ENCODE measurements at places on chromosomes 7 and 10.

DNA sequence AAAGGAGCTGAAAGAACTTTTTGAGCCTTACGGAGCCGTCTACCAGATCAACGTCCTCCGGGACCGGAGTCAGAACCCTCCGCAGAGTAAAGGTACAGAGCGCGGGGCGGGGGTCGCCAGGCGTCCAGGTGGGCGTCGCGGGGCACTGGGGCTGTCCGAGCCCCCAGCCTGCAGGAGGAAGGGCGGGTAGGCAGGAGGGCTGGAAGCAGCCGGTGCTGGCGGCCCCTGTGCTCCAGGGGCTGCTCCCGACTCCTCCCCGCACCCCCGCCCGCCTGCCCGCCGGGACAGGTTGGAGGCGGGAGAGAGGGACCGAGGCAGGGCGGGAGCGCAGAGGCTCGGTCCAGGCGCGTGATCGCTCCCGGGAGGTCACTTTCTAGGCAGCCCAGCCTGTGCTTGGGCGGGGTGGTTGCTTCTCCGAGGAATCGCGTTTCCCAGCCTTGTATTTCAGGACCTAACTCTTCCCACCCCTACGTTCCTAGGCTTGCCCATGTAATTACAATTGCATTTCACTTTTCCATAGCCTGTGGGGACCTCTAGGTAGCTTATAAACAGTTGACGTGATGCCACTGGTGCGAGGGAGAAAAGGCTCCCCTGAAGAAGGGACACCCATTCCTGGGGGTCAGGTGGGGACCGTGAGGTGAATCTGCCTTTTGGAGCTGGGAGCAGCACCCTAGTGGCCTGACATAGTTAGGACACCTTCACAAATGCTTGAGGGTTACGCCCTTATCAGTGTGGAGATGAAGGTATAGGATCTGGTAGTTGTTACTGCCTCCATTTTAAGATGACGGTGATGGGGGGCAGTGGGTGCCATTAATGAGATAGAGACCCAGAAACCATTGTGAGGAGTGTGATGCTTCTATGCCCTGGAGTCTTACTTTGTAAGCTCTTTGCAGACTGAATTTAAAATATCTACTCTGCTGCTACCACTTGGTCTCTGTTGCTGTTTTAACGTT is 148.2 kb downstream of the CELF2 start:
- DNase-seq: no peak

DNA sequence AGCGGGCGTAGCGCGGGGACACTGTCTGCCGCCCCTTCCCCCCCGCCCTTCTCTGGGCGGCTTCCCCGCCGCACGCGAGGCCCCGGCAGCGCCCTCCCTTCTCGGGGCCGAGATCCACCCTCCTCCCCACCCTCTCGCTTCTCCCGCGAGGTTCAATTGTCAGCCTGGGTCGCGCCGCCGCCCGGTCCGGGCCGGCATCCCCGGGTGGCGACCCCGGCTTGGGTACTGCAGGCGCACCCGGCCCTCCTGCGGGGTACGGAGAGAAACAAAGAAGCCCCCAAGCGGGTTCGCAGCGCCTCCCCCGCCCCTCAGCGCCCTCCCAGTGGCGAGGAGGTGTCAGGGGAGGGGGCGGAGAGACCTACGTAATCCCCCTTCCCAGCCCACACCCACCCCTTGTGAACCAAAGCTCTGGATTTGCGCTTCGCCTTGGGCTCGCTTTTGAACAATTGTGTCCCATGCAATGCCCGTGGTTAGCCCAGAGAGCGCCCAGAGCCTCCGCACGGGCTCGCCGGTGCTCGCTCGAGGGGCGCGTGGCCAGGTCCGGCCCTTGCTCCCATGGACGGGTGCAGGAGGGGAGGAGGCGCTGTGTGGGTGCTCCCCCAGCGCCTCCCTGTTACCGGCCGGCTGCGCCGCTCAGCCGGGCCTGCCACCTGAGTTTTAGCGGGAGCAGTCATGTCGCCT is 634 bp downstream of the HECW1 start:
- no peak for DNase-seq

DNA sequence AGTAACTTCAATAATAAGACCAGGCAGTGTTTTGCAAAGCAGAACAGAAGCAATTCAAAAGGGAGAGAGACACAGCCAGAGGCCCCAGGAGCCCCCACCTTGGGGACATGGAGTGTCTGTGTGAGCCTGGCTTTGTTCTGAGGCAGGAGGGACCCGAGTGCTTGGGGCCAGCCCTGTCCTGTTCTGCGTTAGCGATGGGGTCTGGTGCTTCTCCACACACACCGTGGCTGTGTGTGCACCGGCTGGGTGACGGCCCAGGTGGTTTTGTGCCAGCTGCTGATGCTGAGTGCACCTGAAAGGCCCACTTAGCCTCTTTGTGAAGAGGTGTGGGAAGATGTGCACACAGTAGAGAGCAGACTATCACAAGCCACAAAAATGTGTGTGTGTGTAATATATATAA is 468.9 kb downstream of the DNAJB6 start:
- DNase-seq: no peak

- DNase-seq: no peak
Observed at GRCh38 chr7:51316666-51317581, at the start of gene COBL. TSS of gene COBL (minus strand) at chr7:51316809. CDS start at chr7:51316633, 176 bp downstream.

- DNase-seq: no peak
Observed at GRCh38 chr10:55183993-55184392, 383.0 kb upstream of the PCDH15 start.

GRCh38 chr10:96222908-96223307 is 48.5 kb downstream of the BLNK start:
- DNase-seq: no peak

- DNase-seq: no peak
Observed at GRCh38 chr10:33284945-33285344, 49.5 kb downstream of the NRP1 start.

DNA sequence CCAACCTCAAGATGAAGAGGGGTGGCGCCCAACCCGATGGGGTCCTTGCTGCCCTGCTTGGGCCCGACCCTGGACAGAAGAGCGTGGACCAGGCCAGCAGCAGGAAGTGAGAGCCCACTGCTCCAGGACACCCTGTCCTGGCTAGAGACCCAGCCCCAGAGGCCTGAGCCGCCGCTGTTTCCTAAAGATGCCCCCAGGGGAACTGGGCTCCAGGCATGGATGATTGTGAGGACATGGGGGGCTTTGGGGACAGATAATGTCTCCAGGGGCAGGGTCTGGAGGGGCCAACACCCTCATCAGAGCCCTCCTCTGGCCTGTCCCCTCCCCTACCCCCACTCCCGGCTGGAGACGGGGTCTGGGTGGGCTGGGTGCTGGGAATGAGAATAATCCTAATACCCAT is 71.7 kb downstream of the MYL10 start:
- no peak for DNase-seq

GRCh38 chr10:30231071-30231652 is 117.9 kb downstream of the MTPAP start:
- no peak for DNase-seq

GRCh38 chr10:92207061-92207460 is 83.8 kb downstream of the CPEB3 start:
- no peak for DNase-seq

DNA sequence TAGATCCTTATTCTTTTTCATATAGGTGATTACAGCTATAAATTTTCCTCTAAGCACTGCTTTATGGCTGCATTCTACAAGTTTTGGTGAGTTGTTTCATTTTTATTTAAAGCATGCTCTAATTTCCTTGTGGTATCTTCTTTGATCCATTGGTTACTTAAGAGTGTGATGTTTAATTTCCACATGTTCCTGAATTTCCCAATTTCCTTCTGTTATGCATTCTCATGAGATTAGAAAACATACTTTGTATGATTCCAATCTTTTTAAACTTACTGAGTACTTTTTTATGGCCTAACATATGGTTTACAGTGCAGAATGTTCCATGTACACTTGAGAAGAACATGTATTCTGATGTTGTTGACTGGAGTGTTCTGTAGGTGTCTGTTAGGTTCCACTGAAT is 53.4 kb downstream of the MYL10 start:
- DNase-seq: no peak

DNA sequence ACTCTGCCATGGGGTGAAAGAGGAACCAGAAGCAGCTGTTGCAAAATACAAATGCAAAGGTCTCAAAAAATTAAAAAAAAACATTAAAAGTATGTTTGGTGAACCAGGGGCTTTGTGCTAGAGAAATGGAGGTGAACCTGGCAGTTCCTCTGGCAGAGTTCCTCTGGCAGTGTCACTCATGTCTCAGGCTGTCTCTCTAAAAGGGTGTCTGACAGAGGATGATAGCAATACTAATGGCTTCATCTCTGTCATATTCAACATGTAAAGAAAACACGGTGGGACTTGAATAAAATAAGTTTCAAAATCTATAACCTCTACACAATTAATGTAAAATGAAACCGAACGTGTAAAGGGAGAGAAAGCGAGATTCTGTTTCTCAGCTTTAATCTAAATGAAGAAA is 375.7 kb upstream of the VWC2 start:
- DNase-seq: no peak

DNA sequence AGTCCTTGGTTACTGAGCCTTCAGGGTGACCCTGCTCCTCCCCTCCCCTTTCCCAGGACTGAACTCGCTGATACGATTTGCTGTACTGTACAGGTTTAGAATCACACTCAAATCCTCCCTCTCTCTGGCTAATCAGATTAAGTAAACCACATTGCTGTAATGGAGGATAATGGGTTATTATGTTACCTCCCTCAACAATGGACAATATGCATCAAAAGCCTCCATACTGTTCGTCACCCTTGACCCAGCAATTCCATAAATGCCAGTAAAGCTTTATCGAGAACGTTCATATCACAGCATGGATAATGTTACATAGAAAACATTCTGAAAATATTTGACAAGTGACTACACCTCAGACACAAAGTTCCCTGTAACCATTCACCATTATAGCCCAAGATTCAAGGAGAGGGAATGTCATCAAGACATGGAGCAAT is 61.7 kb downstream of the FAM107B start:
- no peak for DNase-seq

DNA sequence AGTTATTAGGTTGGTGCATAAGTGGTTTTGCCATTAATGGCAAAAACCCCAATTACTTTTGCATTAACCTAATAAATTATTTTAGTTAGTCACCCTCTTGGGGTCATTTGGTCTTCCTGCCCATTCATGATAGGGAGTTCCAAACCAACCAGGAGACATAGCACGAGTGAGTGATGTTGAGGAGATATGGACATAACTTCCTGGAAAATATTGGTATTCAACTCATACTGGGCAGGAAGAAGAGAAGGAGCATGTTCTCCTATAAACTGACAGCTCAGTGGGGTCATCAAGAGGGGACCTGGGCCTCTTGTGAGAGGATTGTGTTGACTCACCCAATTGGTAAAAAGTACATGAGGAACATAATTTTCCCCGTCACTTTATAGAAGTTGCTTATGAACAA is 23.7 kb downstream of the SPAG6 start:
- DNase-seq: no peak

DNA sequence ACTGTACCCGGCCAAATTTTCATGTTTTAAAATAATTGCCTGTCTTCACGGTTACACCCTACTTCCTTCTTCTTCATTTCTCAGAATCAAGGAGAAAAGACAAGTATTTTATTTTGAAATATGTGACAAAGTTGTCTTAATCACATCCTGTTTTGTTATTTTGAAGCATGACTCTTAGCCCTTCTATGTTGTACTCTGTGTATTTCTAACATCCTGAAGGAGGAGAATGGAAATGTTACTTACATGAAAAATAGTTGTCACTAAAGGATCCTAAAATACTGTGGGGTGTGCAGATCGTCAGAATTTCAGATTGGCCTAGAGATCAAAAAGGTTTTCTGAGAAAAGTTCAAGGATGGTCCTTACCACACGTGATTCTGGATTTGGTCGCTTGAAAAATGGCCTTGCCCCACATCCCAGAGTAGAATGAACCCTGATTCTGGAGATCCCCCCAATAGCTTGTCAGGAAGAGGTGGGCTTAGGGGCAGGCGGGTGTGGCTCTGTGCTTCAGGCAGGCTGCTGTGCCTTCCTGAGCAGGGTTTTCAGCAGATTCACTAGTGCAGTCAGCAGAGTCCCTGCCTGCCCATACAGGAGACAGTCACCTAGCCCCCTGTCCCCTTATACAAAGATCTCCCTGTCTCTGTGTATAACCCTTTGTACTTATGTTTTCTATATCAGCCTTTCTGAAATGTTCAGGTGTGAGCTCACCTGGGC is 8.6 kb downstream of the UPP1 start:
- DNase-seq: no peak

- no peak for DNase-seq
Observed at GRCh38 chr10:56028298-56029132, 332.5 kb downstream of the ZWINT start.

- DNase-seq: no peak
Observed at GRCh38 chr10:126509182-126509581, 120.9 kb upstream of the ADAM12 start.

DNA sequence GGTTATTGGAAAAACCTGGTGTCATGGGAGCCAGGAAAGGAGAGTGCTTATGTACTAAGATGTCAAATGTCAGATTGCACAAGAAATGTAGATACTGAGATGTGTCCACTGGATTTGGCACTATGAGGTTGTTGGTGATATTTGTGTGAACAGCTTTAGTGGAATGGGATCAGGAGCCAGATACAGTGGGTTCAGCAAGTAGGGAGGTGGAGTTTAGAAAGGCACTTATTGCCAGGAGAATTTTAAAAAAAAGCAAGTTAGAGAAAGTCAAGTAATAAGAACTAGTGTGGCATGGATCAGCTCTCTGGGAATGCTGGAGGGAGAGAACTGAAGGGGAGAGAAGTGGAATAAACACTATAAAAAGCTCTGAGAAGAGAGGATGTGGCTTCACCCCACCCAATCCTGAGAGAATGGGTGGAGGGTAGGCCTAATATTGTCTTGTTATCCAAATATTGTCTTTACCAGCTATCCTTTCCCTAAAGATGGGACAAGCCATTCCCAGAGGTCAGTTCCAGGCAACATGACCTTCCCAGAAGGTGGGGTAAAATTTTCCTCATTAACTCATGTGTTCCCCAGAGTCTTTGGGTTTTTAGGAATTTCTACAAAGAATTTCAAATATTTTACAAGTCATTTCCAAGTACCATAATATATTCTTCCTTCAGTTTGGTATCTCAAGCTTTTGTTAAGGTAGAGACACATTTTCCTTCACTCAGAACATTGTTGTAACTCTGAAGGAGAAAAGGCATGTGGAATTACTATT is 42.3 kb downstream of the ENTPD1 start:
- DNase-seq: no peak

DNA sequence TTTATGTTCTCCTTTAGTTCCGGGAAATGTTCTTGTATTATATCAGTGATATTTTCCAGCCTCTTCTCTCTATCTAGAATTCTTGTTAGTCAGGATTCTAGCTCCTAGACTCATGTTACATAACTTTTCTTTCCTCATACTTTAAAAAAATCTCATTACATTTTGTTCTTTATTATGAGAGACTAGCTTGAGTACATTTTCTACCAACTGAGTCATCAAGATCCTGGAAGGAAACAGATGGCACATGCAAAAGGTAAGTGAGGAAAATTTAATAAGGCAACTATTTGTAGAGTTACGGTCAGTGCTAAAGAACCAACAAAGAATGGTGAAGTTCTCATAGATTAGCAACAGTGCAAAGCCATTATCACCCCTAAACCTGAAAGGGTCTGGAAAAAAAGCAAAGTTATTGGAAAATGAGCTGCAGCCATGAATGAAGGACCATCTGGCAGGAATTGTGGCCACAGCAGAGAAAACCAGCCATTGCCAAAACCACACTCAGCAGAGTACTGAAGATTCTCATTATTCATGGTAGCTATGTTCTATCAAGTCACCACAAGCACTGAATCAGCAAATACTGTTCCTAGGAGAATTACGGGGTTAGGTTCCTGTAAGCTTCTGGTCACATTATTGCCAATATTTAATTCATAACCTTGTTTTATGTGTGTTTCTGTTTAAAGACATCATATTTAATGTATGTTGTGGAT is 98.3 kb upstream of the C7orf33 start:
- DNase-seq: no peak

GRCh38 chr10:75607576-75607975 is 176.2 kb downstream of the LRMDA start:
- no peak for DNase-seq

All from stimulated activated CD8-positive, alpha-beta memory T cell treated with anti-CD3 and anti-CD28 coated beads, Interleukin-4, amount 100 ng/mL, for 1 hour (primary cell).